Kidney capillary endothelial cell (primary cell): ENCODE measurements at places on chromosomes 6 and 20.

DNA sequence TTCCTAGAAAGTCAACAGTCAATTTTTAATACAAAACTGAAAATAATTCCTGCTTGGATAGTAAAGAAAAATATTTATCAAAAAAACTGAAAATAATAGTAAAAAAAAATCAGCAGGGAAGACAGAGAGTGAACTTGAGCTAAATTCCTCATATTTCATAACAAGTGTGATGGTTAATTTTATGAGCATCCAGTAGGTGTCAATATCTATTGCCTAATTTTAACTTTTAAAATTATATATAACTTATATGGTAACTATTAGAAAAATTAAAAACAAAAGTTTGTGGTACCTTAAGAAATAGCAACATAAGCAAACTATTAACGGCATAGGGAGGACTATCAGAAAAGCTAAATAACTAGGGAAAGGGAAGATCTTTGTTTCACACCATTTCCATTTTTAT lies 2.1 kb downstream of the EPM2A start:
- DNase-seq: no peak

GRCh38 chr6:167148021-167148420 lies 9.8 kb downstream of the GPR31 start:
- DNase-seq: no peak

- DNase-seq: no peak
Observed at GRCh38 chr6:16267428-16268263, 29.3 kb downstream of the GMPR start.

- peak; percentile 16 for DNase-seq
Observed at GRCh38 chr20:51132279-51132678, 109.4 kb upstream of the KCNG1 start.

DNA sequence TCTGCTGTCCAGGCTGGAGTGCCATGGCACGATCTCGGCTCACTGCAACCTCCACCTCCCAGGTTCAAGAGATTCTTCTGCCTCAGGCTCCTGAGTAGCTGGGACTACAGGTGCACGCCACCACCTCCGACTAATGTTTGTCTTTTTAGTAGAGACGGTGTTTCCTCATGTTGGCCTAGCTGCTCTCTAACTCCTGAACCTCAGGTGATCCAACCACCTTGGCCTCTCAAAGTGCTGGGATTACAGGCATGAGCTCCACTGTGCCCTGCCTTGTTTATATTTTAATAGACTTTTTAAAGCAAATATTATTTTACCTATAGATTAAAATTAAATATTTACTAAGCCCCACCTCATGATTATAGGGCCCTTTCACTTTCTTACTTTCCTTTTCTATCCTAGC lies 483.2 kb upstream of the EPHA7 start:
- DNase-seq: no peak

DNA sequence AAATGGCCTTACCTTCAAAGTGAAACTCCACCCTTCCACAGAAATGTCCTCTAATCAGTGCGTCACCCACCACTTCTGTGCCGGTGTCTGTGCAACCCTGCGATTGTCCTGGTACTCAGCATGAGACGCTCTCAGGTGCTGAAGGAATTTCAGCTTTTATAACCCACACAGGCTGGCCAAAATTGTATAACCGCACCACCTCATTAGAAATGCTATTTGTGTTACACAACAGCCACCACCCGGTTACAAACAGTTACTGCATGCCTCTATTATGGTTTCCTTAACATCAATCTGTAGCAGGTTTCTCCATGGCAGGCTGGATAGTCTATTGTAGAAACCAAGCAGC lies 51.5 kb downstream of the SLC23A2 start:
- peak; percentile 46 for DNase-seq

DNA sequence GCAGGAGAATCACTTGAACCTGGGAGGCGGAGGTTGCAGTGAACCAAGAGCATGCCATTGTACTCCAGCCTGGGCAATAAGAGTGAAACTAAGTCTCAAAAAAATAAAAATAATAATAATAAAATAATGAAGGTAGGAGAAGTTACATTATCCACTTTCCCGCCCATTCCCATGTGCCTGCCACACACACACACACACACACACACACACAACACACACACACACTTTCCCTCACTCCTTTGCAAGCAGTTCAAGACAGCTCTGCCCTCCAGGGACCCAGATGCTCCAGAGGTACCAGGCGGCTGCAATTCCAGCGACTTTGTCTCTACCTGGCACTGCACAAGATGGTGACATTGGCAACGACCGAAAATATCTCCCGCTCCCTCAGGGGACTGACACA lies 224.8 kb upstream of the JARID2 start:
- no peak for DNase-seq

- no peak for DNase-seq
Observed at GRCh38 chr20:437787-438486, 24.4 kb downstream of the TBC1D20 start.

DNA sequence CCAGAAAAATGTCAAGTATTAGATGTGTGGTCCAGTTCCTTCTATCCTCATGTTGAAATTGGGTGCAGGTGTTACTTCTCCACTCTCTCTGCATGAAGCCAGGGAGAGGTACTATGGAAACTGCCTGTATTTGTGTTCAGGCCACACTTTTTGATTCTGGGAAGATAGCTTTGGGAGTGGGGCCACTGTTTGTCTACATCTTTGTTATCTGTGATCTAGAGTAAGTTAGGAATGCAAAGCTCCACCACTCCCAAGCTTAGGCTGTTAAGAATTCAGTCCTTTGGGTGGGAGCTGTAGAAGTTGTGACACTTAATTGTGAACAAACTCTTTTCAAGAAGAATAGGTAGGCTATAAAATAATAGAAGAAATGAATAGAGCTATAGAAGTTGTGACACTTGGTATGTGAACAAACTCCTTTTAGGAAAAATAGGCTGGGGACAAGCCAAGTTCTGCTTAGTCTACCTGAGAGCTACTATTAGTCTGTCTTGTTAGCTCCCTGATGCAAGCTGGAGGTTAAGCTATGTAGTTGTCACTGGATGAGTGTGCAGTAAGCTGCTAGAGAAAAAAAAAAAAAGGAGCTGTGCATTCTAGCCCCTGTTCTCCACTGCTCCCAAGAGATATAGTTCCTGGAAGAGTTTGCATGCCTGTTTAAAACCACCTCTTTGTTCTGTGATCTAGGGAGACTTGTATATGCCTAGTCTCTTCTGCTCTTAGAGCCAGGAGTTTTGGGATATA lies 7.1 kb upstream of the GFRAL start:
- DNase-seq: no peak

DNA sequence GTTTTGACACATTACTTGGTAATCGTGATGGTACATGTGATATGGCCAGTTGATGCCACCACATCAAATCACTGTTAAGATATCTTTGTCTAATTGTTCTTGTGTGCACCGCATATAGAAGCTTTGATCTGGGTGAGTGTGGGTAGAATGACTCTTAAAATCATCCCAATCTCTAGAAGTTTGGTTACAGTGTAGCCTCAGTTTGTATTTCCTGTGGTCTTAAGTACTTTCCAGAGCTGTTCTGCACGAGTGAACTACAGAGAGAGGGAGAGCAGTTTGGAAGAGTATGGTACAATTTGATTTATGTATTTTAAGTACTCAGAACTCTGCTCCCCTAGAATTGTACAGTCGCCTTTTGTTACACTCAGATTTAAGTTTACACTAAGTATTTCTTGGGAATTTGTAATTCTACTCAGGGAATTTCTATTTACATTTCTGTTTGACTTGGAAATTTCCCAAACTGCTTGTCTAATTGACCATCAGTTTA lies 37.5 kb downstream of the SNX9 start:
- no peak for DNase-seq

DNA sequence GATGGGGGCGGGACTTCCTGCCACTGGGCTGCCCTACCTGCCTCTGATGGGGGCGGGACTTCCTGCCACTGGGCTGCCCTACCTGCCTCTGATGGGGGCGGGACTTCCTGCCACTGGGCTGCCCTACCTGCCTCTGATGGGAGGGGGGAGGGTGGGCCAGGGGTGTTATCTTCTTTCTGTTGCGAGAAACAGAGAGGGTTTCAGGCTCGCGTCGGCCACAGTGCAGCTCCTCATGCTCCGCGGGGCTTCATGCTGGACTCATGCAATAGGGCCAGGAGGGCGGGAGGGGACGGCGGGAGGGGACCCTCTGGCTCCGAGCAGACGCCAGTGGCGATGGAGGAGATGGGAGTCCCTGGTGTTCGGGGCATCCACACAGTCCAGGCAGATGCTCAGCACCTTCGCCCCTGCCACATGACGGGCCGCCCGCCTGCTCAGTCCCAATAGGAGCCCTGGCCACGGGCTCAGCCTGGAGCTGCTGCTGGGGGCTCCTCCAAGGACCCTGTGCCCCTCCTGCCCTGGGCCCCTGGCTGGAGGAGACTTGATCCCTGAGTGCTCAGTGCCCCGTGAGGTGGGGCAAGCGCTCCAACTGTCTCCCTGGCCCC lies 48.8 kb upstream of the CHRNA4 start:
- no peak for DNase-seq

- no peak for DNase-seq
Observed at GRCh38 chr6:47133230-47134000, 91.3 kb upstream of the ADGRF1 start.

DNA sequence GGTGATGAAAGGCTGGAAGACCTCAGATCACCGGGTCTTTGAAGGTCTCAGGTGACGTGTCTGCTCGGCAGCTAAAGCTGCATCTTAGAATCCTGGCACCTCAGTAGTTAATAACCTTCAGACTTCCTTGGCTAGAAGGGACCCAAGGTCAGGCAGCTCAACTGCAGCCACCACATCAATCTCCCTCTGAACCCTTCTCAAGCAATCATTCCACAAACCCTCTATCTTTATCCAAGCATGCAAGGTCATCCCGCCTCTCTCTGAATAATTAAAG lies 16.7 kb upstream of the TLDC2 start:
- no peak for DNase-seq

DNA sequence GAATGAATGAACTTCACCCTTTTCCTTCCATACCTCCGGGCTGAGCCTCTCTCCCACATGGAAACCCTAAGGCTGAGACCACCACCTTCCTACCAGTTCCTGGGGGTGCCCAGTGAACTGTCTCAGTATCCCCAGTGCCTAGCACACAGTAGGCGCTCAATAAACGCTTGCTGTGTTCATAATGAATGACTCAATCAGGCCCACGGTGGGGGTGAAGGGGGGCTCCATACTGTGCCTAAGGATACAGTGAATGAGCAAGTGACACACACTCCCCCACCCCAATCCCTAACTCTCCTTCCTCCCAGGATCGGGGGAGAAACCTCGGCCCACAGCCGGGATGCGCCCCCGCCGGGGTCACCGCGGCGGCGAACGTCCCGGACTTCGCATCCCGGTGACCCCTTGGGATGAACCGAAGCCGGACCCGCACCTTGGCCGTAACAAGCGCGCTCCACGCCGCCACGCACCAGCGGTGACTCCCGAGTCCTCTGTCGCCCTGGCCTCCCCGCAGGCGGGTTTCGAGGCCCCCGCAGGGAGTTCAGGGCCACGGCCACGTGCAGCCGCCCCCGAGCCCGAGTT lies 592 bp downstream of the KCNG1 start:
- DNase-seq: no peak

DNA sequence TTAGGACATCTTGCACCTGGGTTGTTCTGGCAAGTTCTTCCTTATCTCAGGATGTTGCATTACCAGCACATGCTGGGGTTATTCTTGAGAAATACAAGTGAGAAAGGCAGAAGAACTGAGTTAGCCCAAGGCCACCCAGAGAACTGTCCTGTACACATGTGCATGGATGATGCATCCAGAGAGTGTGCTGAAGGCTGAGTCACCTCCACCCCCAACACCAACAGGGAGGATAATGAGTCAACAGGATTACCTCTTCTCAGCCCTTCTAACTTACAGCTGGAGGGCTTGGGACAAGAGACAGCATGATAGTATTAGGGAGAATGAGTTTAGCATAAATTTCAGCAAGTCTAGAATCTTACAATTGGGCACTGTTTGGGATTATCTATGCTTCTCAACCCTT lies 8.5 kb downstream of the SCGN start:
- DNase-seq: peak; percentile 50

GRCh38 chr6:32149092-32149755 lies 2.5 kb downstream of the PRRT1 start:
- DNase-seq: no peak

DNA sequence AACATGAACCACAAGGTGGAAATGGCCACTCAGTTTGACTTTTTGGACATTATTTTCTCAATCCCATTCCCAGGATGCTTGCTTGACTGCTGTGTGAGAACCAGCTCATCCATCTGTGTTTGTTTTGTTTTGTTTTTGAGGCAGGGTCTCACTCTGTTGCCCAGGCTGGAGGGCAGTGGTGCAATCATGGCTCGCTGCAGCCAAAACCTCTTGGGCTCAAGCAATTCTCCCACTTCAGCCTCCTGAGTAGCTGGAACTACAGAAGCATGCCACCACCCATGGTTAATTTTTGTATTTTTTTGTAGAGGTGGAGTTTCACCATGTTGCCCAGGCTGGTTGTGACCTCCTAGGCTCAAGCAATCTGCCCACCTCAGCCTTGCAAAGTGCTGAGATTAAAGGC lies 166.0 kb upstream of the CDH4 start:
- no peak for DNase-seq

- DNase-seq: no peak
Observed at GRCh38 chr6:129239825-129240491, 357.0 kb downstream of the LAMA2 start.

- DNase-seq: no peak
Observed at GRCh38 chr6:163872335-163872734, 457.8 kb downstream of the QKI start.

DNA sequence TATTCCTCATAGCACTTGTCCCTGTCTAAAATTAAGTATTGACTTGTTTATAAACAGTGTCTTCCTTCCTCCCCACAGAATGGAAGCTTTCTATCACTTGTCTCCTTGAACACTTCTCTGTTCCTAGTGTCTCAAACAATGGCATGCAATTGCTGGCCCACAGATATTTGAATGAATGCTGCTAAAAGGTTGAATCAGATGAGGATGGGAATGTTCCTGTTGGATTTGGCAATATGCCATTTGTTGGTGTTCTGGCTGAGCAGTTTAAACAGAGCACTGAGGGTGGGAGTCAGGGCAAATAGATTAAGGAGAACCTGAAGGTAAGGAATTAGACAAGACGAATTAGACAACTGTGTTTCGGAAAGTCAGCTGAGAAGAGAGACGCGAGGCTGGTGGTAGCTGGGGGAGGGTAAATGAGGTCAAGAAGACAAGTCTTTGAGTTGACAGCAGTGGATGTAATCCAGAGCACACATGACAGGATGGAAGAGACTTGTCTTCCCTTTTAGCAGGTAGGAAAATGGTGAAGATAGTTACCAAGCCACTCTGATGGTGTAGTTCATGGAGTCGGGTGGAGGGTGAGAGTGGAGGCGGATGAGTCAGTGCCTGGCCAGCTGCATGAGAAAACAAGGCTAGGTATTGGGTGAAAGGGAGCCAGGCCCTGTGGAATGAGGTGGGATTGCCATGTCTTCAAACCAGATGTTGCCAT lies 58.3 kb upstream of the GNRH2 start:
- no peak for DNase-seq

DNA sequence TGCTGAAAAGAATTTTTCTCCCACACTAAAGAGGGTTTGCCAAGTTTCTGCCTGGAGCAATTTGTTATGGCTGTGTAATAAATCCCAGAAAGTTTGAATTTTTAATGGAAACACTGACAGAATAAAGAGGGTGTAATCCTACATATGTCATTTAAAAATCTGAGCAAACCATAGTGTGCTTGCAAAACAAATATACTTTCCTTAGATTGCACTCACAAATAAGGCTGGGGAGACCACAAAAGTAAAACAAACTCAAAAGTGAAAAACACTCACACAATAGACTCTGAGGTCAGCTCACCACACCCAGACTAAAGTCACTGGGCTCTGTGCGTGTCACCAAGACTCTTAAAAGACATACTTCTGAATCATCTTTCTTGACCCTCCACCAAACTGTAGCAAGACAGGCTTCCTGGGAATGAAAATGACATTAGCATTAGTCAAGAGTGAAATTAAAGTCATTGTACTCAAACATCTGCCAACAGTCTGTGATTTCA lies 4.8 kb upstream of the ATXN1 start:
- DNase-seq: peak; percentile 100
